ENCODE measurements at places on chromosomes 16 and 17.

- no peak for DNase-seq
Measured at GRCh38 chr16:80910434-80910833, 96.3 kb downstream of the CMC2 start.

GRCh38 chr17:77266213-77266612 is 125.4 kb downstream of the SEC14L1 start:
- DNase-seq = no peak

- DNase-seq = no peak
Measured at GRCh38 chr17:72472106-72472505, 351.3 kb downstream of the SOX9 start.

DNA sequence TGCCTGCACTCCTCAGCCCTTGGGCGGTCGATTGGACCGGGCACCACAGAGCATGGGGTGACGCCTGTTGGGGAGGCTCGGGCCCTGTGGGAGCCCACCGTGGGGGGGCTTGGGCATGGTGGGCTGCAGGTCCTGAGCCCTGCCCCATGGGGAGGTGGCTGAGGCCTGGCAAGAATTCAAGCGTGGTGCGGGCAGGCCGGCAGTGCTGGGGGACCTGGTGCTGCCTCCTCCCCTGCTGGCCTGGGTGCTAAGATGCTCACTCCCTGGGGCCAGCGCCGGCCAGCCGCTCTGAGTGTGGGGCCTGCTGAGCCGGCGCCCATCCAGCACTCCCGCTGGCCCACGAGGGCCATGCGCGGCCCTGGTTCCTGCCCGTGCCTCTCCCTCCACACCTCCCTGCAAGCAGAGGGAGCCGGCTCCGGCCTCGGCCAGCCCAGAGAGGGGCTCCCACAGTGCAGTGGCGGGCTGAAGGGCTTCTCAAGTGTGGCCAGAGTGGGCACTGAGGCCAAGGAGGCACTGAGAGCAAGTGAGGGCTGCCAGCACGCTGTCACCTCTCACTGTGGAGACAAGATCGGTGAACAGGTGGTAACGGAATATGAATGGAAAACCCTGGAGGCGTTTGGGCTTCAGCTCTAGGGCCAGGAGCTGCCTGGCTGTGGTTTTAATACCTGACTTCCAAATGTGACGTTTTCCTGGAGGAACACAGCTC is 28.5 kb downstream of the ST6GALNAC1 start:
- no peak for DNase-seq
